ENCODE measurements at places on chromosomes 7 and 10. TPM values are rescaled to one million over a fixed set of nuclear protein-coding genes. Genes with fewer than 3 reads are reported as not detected.

Gene SERPINE1
- total RNA-seq = 56.7 TPM

DNA sequence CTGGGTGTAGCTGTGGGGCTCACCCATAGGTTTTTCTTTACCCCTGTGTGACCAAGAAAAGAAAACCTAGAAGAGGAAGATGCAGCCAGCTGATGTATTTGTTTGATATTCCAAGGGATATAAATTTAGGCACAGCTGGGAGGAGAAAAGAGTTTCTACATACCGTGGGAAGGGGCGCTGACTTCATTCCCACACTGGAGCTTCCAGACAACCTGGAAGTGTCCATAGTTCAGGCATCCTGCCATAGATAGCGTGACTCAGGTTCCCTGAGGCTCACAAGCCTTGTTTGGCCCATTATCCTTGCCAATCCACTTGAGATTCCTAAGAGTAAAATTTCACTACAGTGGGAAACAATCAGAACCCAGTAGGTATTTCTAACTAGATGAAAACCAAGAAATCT is 371.7 kb upstream of the NRP1 start:
- peak; percentile 98 for DNase-seq

GRCh38 chr7:115984105-115984504 is 46.5 kb downstream of the TFEC start:
- DNase-seq = no peak

DNA sequence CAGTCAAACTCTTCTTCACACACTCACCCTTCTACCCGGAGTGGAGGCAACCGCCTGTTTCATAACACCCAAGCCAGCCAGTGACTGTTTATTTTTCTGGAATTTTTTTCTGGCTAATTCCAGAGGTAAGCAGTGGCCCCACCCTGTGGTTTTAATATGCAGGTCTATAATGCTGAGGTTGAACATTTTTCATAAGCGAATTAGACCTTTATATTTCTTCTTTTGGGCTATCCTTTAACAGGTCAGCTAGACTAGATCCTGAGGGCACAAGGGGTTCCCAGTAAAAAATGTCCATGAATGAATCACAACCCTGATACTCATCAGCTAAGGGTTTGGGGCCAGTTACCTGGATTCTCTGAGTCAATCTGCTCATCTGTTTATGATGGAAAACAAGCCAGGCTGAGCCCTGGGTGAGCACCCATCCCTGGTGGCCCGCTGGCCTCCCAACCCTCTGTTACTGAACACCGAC is 76.2 kb downstream of the GRB10 start:
- DNase-seq = peak; percentile 71

Gene OR2A42
- total RNA-seq = not detected

Gene PDLIM1
- 98.1 TPM for total RNA-seq

GRCh38 chr10:130362308-130362761 is 226.1 kb downstream of the GLRX3 start:
- no peak for DNase-seq

Gene CLRN3
- not detected for total RNA-seq

DNA sequence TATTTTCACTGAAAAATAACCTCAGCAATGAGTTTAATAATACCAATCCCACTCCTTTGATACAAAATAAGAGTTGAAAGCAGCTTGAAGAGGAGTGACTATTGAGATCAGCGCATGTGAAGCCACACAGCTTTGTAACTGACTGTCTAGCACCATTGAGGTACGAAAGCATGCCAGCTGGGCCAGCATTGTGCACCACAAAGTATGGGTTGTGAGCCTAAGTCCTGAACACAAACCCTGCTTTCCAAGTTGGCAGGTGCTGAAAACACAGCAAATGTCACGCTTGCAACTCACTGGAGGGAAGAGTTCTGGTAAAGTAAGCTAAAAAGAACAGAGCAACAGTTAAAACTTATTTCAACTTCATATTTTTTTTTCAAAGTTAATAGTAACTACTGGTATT is 4.0 kb upstream of the FAM53B start:
- DNase-seq = no peak
